ENCODE measurements at places on chromosomes 3 and 15. TPM values are rescaled to one million over a fixed set of nuclear protein-coding genes. Genes with fewer than 3 reads are reported as not detected.

The MUSTN1 gene
- not detected for total RNA-seq

The NR2E3 gene
- 0.27 TPM for total RNA-seq

The OR5H14 gene
- not detected for total RNA-seq

The C3orf49 gene
- total RNA-seq, result not detected

The LDHAL6B gene
- not detected for total RNA-seq

The GOLGA6B gene
- not detected for total RNA-seq

The CHRM5 gene
- not detected for total RNA-seq

The TMCO5A gene
- total RNA-seq, result not detected

The ITGB5 gene
- 149 TPM for total RNA-seq

The GPX1 gene
- 363 TPM for total RNA-seq

The HRG gene
- total RNA-seq, result not detected

The WDR93 gene
- 0.13 TPM for total RNA-seq

The NLGN1 gene
- 52.5 TPM for total RNA-seq

The DAZL gene
- total RNA-seq, result not detected

The RGMA gene
- total RNA-seq, result not detected

The CYP1A2 gene
- total RNA-seq, result not detected

The CLRN1 gene
- not detected for total RNA-seq

The ACTRT3 gene
- total RNA-seq, result 5.6 TPM

The CHST2 gene
- total RNA-seq, result 7.8 TPM

The CD47 gene
- total RNA-seq, result 73.4 TPM

The SLC51A gene
- not detected for total RNA-seq

The FBXW12 gene
- total RNA-seq, result not detected

The PTH1R gene
- total RNA-seq, result not detected

The ROPN1B gene
- total RNA-seq, result not detected

The GPR62 gene
- not detected for total RNA-seq

The CASR gene
- not detected for total RNA-seq

The MFN1 gene
- total RNA-seq, result 57.5 TPM

The TMEM158 gene
- total RNA-seq, result 5.3 TPM

The LTF gene
- total RNA-seq, result not detected

The FANCD2OS gene
- total RNA-seq, result not detected

The CD200R1 gene
- not detected for total RNA-seq

The GOLGA8S gene
- 0.07 TPM for total RNA-seq

The MAN2C1 gene
- total RNA-seq, result 147 TPM

The TNNC1 gene
- 0.27 TPM for total RNA-seq

The FBLN2 gene
- 0.22 TPM for total RNA-seq

The GP9 gene
- total RNA-seq, result not detected

The AHSG gene
- not detected for total RNA-seq

The CCDC39 gene
- 0.14 TPM for total RNA-seq

The CNTN4 gene
- total RNA-seq, result not detected

The XCR1 gene
- total RNA-seq, result not detected

The MESD gene
- 24.2 TPM for total RNA-seq

The NMNAT3 gene
- total RNA-seq, result 0.27 TPM

The C3orf22 gene
- not detected for total RNA-seq

The EPHB1 gene
- total RNA-seq, result 0.79 TPM

The CCDC54 gene
- not detected for total RNA-seq

The AMIGO3 gene
- 0.14 TPM for total RNA-seq

The STARD9 gene
- 15.2 TPM for total RNA-seq

The HYAL1 gene
- 3.7 TPM for total RNA-seq

The MTMR10 gene
- 41.6 TPM for total RNA-seq

Measured in thoracic aorta endothelial cell (primary cell).